ENCODE measurements at places on chromosomes 16 and 17.

- DNase-seq = no peak
Observed at GRCh38 chr16:50251375-50252081, 14.8 kb upstream of the ADCY7 start.

GRCh38 chr16:70780546-70780945, 20.4 kb downstream of the VAC14 start:
- no peak for DNase-seq

DNA sequence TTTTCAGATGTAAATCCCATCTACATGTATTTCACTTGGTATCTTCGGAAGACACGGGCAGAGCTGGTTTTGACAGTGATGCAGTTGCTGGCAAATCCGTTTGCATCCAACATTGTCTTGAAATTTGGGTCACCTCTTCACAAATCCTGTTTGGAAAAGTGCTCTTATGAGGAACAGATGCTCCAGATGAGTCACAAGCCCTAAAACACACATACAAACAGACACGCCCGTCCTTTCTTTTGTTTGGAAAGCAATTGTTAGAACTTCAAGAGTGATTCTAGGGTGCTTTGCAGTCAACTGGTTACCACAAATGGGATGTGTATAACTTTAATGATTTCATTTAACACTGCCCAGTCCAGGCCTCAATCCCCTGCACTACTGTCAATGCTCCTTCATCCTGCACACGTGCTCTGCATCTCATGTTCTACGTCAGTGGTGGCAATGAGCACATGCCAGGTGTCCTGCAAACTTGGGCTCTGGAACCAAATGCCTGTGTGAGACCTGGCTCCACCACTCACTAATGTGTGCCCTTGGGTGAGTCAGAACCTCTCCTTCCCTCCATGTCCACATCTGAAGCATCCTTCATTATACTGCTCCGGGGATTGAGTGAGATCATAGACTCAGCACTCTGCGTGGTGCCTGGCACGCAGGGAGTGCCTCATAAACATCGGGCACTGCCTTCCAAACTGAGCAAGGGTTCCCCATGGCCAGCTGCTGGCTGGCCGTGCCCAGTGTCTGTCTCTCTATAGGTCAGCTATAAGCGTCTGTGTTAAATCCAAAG, 19.3 kb upstream of the FOXF1 start:
- DNase-seq = no peak

GRCh38 chr16:30040221-30040620, 9.2 kb upstream of the TLCD3B start:
- DNase-seq = no peak

DNA sequence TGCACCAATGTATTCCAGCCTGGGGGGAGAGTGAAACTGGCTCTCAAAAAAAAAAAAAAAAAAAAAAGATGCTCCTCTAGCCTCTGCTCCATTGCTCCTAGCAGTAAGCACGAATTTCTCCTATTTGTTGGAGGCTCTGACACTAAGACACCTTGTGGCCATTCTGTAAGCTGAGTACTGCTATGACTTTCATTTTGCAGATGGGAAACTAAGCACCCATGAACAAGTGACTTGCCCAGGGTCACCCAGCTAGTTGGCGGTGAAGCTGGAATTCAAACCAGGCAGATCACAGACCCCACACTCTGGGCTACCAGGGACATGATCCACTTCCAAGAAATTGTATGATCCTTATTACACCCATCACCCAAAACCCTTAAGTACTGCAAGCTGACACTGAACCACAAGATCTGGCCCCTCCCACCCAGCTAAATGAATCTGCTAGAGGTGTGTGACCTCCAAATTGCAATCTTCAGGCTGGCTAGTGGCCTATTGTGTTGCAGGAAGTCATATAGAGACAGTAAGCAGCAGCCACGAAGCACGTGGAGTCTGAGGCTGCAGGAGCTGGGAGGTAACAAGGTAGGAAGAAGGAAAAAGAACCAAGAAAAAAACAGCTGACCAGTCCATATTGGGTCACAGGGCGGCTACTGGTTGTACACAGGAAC, 209.4 kb downstream of the XYLT1 start:
- no peak for DNase-seq

DNA sequence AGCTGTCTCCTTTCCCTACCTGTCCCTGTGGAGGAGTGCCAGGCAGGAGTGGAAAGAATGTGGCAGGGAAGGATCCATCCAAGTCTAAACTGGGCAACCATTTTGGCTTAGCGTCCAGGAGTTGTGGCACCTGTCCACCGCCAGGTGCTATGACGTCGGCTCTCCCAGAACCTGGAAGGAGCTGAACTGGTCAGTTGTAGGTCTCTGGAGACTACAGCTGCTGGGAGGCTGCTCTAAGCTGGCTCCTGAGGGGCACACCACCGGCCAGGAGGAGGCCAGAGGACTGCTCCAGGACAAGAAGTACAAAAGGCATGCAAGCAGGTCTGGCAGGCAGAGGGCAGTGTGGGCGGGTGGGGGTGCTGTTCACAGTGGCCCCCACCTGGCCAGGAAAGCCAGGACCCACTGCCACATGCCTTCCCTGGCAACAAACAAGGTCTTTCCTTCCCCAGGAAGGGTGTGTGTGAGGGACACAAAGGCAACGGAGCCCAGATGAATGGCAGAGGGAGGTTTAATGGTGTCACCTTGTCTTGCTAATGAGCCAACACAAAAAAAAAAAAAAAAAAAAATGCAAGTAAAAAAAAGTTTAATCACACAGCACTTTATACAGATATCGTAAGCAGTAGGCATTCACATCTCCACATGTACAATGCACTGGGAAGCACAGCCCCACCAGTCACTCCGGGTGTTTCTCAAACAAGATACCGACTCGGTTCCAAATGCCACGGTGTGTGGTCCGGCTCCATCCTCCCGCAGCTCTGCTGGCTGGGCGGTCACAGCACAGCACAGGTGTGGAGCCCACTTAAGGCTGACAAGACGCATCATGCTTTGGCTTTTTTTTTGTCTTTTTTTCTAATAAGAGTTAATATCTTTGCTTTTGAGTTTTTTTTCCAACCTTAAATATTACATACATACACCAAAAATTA, 4.8 kb downstream of the SPHK1 start:
- no peak for DNase-seq

GRCh38 chr17:80929449-80929848, 62.2 kb upstream of the CHMP6 start:
- DNase-seq = no peak

DNA sequence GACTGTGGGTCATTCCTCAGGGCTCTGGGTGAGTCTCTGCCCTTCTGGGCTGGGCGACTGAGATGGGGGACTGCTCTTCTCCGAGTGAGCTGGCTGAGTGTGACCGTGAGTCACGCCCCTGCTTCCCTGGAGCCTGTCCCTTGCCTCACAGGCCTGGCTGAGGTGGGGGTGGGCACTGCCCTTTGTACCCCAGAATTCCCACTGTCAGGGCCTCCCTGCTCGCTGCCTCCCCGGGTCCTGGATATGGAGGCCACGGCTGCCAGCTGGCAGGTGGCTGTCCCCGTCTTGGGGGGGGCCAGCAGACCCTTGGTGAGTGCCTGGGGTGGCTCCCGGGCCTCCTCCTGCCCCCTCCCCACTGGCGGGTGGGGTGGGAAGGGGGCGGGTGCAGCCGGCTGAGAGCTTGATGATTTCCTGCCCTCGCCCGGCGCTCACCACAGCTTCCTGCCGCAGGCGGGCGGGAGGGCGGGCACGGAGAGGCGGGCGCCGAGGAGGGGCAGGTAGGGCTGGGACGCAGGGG, at the start of gene LAT:
LAT (plus strand) TSS at position 434 of the 517 bp plus-strand sequence. CDS start 366 bp downstream, outside the sequence.
- DNase-seq = no peak

GRCh38 chr17:49545806-49546545, 29.7 kb upstream of the NXPH3 start:
- no peak for DNase-seq

GRCh38 chr17:67676305-67676704, 41.4 kb upstream of the NOL11 start:
- DNase-seq = no peak

DNA sequence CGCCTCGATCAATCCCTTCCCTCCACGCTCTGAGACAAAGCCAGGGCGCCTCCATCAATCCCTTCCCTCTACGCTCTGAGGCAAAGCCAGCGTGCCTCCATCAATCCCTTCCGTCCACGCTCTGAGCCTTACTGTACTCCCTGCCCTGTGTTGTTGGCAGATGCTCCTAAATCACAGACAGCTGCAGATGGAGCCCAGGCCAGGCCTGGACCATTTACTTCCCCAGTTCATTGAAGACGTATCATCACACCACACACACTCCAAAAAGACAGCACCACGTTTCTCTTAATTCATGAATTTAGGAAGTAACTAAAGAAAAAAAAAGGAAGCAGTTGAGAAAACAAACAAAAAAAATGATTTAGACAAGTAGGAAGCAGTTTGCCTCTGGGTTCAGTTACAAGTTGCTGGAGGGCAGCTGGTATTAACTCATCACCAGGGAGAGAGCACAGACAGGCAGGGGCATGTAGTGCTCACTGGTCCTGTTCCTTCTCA, 7.4 kb upstream of the CD300LD start:
- DNase-seq = no peak

DNA sequence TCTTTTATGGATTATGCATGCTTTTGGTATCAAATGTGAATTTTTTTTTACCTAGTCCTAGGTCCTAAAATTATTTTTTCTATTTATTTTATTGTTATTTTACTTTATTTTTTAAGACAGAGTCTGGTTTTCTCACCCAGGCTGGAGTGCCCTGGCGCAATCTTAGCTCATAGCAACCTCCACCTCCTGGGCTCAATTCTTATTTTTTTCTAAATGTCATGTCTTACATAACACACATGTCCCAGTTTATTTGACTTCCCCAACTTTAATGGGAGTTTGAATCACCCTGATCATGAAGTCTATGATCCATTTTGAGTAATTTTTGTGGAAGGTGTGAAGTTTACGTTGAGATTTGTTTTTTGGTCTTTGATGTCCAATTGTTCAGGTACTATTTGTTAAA, 3.3 kb upstream of the CCL18 start:
- no peak for DNase-seq

GRCh38 chr17:31381165-31381668, 10.3 kb upstream of the RAB11FIP4 start:
- DNase-seq = no peak

DNA sequence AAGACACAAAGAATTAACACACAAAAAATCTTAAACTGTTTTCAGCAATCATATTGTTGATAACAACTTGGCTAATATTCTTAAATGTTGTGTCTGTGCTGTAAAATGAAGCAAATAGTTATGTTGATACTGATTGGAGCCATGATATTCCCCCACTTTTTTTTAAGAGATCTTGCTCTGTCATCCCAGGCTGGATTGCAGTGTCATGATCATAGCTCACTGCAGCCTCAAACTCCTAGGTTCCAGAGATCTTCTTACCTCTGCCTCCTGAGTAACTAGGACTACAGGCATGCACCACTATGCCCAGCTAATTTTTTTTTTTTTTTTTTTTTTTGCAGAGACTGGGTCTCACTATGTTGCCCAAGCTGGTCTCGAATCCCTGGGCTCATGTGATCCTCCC, 26.0 kb downstream of the BBS2 start:
- DNase-seq = no peak

GRCh38 chr17:35540589-35541404, 3.3 kb upstream of the SLFN12L start:
- DNase-seq = no peak

Measured in GM12864 (cell line).